ENCODE measurements at places on chromosomes 11 and 22. TPM values are rescaled to one million over a fixed set of nuclear protein-coding genes. Genes with fewer than 3 reads are reported as not detected.

DEFB131B gene
- total RNA-seq = not detected

OR6T1 gene
- not detected for total RNA-seq

OR52I1 gene
- total RNA-seq = not detected

HEPACAM gene
- not detected for total RNA-seq

UBXN1 gene
- 185 TPM for total RNA-seq

MAFF gene
- 6.8 TPM for total RNA-seq

VSIG10L2 gene
- total RNA-seq = not detected

PIWIL4 gene
- total RNA-seq = 1.3 TPM

IGSF22 gene
- total RNA-seq = 5.3 TPM

CCDC81 gene
- 0.90 TPM for total RNA-seq

SLC25A22 gene
- total RNA-seq = 24.0 TPM

ZNF280B gene
- total RNA-seq = 2.7 TPM

GALR3 gene
- total RNA-seq = not detected

SLC22A25 gene
- not detected for total RNA-seq

MRGPRX3 gene
- total RNA-seq = not detected

CCDC15 gene
- 2.7 TPM for total RNA-seq

OR8I2 gene
- not detected for total RNA-seq

NCR3LG1 gene
- total RNA-seq = 3.1 TPM

GAL3ST1 gene
- total RNA-seq = 2.8 TPM

GVQW3 gene
- 10.1 TPM for total RNA-seq

TSSK2 gene
- total RNA-seq = not detected

Data from CD4-positive, alpha-beta memory T cell (primary cell).